A549 treated with AZD2906 at 1 μM for 4 hours (cell line): ENCODE measurements at places on chromosomes 3 and 15. TPM values are rescaled to one million over a fixed set of nuclear protein-coding genes. Genes with fewer than 3 reads are reported as not detected.

The CAMP gene
- total RNA-seq, result 0.12 to 0.18 TPM in 2 of 5 replicates, not detected in the others

The FSIP1 gene
- total RNA-seq, result 0.52 to 1.4 TPM (median 0.90 TPM) in 5 replicates

The C3orf38 gene
- 15.9 to 21.7 TPM (median 17.0 TPM) in 5 replicates for total RNA-seq

The TGM4 gene
- total RNA-seq, result 0.13 to 0.23 TPM (median 0.19 TPM) in 5 replicates

The DET1 gene
- 5.4 to 6.6 TPM (median 6.1 TPM) in 5 replicates for total RNA-seq

The ZNF80 gene
- total RNA-seq, result not detected in 5 replicates

The EHHADH gene
- 2.4 to 3.5 TPM (median 2.9 TPM) in 5 replicates for total RNA-seq

The WDR93 gene
- total RNA-seq, result 0.13 to 0.25 TPM (median 0.21 TPM) in 5 replicates

The MKRN2 gene
- 25.6 to 28.3 TPM (median 27.2 TPM) in 5 replicates for total RNA-seq

The GPR87 gene
- total RNA-seq, result 1.8 to 2.5 TPM (median 2.3 TPM) in 5 replicates

The LRRIQ4 gene
- not detected in 5 replicates for total RNA-seq

The TMEM207 gene
- not detected in 5 replicates for total RNA-seq

The WDR72 gene
- total RNA-seq, result 6.6 to 8.3 TPM (median 7.1 TPM) in 5 replicates

The ITIH1 gene
- total RNA-seq, result not detected in 5 replicates

The SLC22A13 gene
- 0.06 to 0.14 TPM (median 0.09 TPM) in 4 of 5 replicates, not detected in the other for total RNA-seq

The INTS14 gene
- total RNA-seq, result 40.3 to 48.6 TPM (median 41.5 TPM) in 5 replicates

The MESP2 gene
- total RNA-seq, result 0.09 to 0.83 TPM (median 0.40 TPM) in 5 replicates

The EFHB gene
- 0.79 to 1.5 TPM (median 1.2 TPM) in 5 replicates for total RNA-seq

The SUSD5 gene
- 2.9 to 4.6 TPM (median 3.7 TPM) in 5 replicates for total RNA-seq

The CFAP92 gene
- total RNA-seq, result 0.09 TPM in 1 of 5 replicates, not detected in the others

The LHFPL4 gene
- 0.07 to 0.15 TPM (median 0.10 TPM) in 5 replicates for total RNA-seq

The CACNA2D2 gene
- 0.45 to 0.71 TPM (median 0.53 TPM) in 5 replicates for total RNA-seq

The USP13 gene
- total RNA-seq, result 7.7 to 12.5 TPM (median 9.9 TPM) in 5 replicates

The CYP1A2 gene
- total RNA-seq, result not detected in 5 replicates

The RPUSD2 gene
- total RNA-seq, result 12.8 to 17.5 TPM (median 15.8 TPM) in 5 replicates

The GALNT15 gene
- total RNA-seq, result 0.05 to 0.15 TPM (median 0.09 TPM) in 5 replicates

The ZKSCAN7 gene
- total RNA-seq, result not detected in 5 replicates

The TRPM1 gene
- total RNA-seq, result not detected in 5 replicates

The UBAP1L gene
- total RNA-seq, result 0.53 to 0.97 TPM (median 0.84 TPM) in 5 replicates

The ZFAND6 gene
- total RNA-seq, result 92.4 to 123 TPM (median 97.8 TPM) in 5 replicates

The GREM1 gene
- total RNA-seq, result 2.4 to 6.9 TPM (median 2.7 TPM) in 5 replicates
